Stimulated activated CD8-positive, alpha-beta memory T cell treated with anti-CD3 and anti-CD28 coated beads, Interleukin-4, amount 100 ng/mL, for 1 hour (primary cell): ENCODE measurements at places on chromosomes 7 and 10.

DNA sequence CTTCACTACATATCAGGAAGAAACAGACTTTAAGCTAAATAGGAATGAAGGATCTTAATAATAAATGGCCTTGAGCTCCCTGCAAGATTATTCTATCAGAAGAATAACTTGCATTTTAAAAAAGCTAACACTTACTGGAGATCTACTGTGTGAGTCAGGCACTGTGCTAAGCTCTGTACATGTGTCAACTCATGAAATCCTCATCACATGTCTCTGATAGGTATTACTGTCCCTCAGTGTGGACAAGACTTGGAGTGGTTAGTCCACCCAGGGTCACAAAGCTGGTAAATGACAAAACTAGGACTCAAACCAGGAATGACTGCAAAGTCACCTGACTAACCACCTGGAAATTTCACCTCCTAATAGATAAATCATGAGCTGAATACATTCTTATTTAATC, 57.1 kb upstream of the KCTD7 start:
- no peak for DNase-seq

DNA sequence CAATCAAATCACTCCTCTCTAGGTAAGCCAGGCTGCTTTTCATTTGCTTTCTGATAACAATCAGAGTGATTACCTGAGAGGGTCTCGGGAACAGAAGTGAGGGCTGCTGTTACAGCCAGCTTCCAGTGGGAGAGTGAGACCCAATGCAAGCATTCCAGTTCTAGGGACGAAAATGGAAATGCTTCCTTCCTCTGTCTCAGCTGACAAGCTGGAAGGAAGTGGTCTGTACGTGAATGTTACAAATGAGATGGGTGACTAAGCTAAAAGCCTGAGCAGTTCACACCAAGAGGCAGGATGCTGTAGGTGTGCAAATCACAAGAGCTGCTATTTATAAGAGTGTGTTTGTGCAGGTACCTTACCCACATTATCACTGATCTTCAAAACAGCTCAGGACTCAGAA, 772.4 kb downstream of the GRID1 start:
- no peak for DNase-seq

GRCh38 chr7:140641524-140642195, 1.0 kb upstream of the DENND2A start:
- no peak for DNase-seq

GRCh38 chr7:11466517-11467105, 365.4 kb downstream of the THSD7A start:
- no peak for DNase-seq

DNA sequence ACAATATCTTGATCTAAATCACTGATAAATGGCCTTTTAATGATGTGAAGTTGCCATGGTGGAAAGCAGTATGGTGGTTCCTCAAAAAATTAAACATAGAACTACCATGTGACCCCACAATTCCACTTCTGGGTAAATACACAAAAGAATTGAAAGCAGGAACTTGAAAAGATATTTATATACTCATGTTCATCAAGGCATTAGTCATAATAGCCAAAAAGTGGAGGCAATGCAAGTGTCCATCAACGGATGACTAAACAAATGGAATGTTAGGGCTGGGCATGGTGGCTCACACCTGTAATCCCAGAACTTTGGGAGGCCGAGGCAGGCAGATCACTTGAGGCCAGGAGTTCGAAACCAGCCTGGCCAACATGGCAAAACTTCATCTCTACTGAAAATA, 2.0 kb upstream of the DNAJC12 start:
- no peak for DNase-seq

DNA sequence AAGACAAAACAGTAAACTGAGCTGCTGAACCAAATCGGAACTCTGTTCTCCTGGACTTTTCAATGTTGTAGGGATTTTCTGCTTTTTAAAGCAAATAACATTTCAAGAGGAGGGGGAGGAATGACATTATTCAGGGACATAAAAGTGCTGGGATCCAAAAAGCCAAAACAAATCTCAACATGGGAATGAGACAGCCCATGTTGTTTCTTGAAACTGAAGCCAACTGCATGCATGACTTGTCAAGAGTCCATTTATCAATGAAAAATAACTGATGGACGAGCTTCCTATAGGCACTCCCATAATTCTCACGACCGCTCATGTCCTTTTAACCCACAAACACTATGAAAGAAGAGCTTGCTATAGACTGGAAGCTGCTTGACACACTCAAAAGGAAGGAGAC, 27.8 kb downstream of the FAM53B start:
- no peak for DNase-seq

- DNase-seq = no peak
Measured at GRCh38 chr7:92754919-92755581, 81.3 kb downstream of the CDK6 start.

GRCh38 chr7:2237109-2237602, 4.4 kb upstream of the MAD1L1 start:
- DNase-seq = no peak

- no peak for DNase-seq
Measured at GRCh38 chr7:13407911-13408310, 581.6 kb downstream of the ETV1 start.

- DNase-seq = no peak
Measured at GRCh38 chr10:125340903-125341302, 180.5 kb upstream of the CTBP2 start.

- DNase-seq = no peak
Measured at GRCh38 chr7:114104035-114104434, 185.2 kb upstream of the PPP1R3A start.

DNA sequence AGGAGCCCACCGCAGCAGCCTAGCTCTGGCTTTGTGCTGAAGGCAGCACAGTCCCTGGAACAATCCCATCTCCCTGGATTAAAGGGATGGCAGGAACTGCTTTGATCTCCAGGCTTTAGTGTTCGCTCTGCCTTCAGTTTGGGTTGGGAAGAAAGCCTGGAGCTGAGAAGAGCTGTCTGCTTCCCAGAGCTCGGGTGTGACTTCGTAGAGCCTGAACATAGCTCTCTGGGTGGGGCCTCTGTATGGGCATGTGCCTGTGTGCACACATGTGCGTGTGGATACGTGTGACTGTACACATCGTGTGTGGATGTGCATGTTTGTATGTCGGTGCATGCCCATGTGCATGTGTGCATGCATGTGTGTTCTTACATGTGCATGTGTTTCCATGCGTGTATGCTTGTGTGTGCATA, 8.7 kb downstream of the ADCY1 start:
- DNase-seq = no peak

GRCh38 chr10:46308666-46309450, 22.1 kb downstream of the ANTXRL start:
- no peak for DNase-seq

DNA sequence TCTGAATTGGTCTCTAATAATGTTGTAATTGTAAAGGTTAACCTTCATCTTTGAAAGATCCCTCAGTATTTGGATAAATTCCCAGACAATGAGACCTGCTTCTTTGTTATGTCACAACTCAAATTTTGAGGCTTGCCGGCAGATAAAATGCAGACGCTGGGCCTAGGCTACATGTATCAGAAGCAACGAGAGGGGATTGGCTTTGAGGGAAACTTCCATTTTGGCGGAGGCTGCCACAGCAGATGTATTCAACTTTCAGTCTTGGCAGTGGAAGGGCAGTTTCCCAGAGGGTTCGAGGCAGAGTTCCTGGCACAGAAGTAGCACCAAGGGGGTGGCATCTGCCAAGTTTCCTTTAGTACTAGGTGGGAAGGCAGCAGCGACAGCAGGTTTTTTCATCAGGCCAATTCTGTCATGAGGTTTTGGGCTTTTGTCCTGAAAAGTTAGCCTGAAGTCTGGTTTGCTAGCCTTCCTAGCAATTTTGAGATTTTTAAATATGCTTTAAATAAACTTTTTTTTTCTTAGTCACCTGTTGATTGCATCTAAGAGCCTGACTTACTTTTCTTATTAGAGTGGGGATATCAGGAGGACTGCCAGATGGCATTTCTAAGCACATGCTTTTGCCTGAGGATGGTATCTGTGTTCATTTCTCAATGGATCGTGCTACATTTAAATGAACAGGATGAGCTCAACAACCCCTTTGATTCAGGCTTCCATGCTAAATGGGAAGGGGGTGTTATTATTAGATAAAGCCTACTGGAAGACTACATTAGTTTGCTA, 89.5 kb upstream of the FAM3C start:
- no peak for DNase-seq

DNA sequence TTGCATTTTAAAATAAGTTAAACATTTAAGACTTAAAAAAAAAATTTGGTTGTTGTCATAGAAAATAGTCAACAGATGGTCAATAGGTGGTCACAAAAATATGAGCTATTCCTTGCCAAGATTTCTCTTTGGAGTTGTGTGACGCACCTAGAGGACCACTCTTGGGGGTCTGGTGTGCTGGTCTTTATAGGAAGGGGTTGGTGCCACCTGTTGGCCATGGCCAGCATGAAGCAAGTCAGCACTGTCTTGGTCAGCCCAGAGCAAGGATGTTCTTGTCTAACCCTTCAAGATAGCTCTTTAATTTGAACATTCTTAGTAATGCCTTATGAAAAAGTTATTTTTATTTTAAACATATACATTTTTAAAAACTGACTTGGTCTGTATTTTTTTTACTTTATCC, 267.9 kb upstream of the CNTNAP2 start:
- no peak for DNase-seq

DNA sequence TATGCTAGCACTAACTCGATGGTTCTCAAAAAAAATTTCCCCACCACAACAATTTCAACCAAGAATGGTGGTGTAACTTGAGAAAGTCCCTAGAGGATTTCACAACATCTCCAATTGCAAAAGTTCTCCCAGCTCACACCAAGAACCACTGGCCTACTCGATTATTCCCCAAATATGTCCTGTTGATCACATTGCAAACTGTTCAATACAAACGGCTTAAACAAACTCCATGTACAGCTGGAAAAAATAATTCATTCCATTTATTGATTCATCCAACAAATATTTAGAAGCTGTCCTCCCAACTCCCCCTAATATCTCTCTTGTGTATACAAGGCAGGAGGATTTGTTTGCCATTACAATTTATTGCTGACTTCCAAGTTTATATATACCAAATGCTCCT, 19.1 kb downstream of the TMEM176B start:
- DNase-seq = no peak

DNA sequence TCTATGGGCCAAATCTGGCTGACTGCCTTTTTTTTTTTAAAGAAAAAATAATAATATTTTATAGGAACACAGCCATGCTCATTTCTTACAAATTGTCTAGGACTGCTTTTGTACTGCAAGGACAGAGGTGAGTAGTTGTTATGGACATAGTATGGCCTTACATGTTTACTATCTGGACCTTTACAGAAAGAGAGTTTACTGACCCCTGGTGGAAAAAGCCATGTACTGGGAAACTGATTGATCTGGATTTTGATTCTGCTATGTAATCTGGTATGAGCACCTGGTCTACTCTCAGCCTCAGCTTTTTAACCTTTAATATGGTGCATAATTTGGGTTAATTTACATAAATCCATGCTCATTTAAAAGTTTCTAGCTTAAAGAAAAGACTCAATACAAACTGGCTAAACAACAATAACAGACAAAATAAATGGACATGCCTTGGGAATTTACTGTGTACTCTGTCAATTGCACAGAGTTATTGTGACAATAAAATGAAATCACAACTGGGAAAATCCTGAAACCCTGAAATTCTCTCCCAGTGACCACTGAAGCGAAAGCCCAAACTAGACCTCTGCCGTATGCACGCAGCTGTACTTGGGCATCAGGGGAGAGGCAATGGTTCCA, 260.7 kb downstream of the BMPER start:
- no peak for DNase-seq

DNA sequence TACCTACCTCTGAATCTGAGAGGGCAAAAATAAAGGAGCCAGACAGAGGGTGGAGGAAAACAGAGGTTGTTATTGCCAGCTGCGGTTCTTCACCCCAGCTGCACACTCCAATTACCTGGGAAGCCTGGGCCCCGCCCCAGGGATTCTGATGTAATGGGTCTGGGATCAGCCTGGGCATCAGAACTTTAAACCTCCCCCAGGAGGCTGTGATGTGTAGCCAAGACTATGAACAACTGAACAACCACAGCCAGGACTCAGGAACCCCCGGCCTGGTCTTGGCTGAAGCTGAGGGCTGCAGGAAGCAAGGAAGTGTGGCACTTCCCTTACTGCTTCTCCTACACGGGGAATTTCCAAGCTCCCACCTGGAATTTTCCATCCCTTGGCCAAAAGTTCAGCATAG, 89.3 kb downstream of the HIP1 start:
- DNase-seq = no peak

- no peak for DNase-seq
Measured at GRCh38 chr10:33306126-33306525, 28.3 kb downstream of the NRP1 start.

DNA sequence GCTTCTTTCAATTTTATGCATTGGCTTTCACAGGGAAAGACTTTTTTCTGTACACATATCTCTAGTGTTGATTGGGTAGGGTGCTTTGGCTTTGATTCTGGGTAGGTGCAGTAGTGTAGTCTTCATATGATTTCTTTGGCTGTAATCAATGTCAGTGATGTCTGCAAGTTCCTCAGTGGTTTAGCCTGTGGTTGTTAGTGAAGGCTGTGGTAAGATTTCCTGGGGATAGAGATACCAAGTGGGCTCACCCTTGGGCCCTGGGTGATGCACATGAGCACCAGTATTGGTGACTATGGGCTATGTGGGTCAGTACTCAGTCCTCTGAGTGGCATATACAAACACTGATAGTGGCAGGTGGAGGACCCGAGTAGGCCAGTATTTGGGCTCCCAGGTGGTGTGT, 13.0 kb downstream of the GIMAP8 start:
- no peak for DNase-seq

DNA sequence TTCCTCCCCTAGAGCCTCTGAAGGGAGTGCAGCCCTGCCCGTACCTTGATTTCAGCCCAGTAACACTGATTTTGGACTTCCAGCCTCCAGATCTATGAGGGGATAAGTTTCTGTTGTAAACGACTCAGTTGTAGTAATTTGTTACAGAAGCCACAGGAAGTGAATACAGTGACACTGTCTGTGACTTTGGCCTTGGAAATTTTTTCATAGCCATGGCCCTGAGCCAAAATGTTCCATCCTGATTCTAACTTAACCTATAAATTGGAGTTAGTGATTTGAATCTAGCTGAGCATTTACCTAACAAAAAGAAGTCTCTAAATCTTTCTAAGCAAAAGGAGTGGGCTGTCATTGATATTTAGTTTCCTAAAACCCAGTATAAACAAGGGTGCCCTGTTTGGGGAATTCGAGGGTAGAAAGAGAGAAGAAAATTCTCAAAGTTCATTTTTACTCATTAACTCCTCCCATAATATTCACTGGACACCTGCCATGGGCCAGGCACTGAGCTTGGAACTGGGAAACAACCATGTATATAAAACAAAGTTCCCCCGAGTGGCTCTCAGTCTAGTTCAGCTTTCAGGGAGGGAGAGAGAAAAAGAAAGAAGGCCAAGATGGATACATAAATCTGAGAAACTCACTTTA, 162.3 kb downstream of the SKIDA1 start:
- no peak for DNase-seq
